ENCODE measurements at places on chromosomes 11 and 22.

DNA sequence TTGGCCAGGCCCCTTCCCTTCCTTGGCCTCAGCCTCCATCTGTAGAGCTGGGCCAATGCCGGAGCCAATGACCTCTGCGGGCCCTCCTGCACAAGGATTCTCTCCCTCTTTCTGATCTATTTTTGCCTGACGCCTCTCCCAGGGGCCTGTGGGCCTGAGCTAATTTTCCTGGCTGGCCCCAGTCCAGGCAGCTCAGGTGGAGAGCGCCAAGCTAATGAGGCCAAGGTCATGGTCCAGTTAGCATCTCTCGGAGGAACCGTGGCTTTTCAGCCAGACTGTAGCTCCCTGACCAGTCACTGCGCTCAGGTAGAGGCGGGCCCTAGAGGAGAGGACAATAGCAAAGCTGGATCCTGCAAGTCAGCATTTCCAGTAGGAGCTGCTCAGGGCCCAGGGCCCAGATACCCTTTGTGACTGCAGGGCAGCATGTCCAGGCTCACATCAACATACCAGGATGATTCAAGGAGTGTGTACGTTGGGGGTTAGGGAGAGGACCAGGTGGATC lies 43.5 kb downstream of the APOL3 start:
- no peak for DNase-seq

- DNase-seq, result no peak
Observed at GRCh38 chr22:33451866-33452469, 393.8 kb upstream of the SYN3 start.

GRCh38 chr11:31480930-31481329 lies 28.5 kb downstream of the IMMP1L start:
- no peak for DNase-seq

GRCh38 chr22:25334162-25334490 lies 114.7 kb downstream of the CRYBB2 start:
- peak; percentile 44 for DNase-seq

DNA sequence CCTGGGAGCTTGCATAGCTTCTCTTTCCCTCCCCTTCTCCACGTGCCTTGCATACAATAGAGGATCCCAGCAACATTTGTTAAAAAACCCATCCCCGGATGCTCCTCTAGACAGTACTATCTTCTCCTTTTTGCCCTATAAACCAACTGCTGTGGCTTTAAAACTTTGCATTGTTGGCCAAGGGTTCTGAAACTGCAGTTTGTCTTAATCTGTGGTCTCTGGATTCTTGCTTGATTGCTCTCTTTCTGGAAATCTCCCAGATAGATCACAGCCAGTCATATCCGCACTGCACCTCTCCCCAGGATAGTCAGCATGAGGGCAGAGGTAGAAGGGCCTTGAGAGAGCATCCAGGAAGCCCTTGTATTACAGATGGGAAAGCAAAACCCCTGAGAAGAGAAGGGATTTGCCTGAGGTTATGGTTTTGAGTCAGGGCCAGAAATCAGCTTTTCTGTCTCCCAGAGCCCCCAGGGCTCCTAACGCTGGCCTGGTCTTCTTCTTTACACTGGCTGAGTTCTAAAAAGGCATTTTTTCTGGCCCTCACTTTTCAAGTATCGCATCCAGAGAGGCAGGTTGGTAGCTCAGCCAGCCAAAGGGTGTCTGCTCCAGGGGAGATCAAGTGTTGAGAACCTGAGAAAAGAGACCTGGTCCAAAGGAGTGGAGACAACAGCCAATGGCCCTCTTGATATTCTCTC lies 70.6 kb downstream of the ADM start:
- DNase-seq, result no peak

- no peak for DNase-seq
Observed at GRCh38 chr11:114399490-114400215, 658 bp downstream of the C11orf71 start.

DNA sequence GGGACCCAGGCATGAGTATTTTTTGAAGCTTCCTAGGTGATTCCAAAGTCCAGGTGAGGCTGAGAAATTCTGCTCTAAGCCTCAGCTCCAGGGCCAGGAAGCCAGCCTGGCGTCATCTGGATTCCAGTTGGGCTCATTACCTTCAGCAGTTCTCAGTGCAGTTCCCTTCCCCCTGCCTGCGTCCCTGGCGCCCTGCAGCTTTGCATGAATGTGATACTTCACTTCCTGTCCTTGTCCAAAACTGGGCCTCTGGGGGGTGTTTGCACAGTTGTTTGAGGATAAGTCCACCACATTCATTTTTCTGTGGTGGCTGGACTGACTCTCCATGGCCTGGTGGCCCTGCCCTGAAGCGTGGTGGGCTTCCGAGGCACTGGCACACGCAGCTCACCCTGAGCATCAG lies 98.1 kb downstream of the TENM4 start:
- no peak for DNase-seq

DNA sequence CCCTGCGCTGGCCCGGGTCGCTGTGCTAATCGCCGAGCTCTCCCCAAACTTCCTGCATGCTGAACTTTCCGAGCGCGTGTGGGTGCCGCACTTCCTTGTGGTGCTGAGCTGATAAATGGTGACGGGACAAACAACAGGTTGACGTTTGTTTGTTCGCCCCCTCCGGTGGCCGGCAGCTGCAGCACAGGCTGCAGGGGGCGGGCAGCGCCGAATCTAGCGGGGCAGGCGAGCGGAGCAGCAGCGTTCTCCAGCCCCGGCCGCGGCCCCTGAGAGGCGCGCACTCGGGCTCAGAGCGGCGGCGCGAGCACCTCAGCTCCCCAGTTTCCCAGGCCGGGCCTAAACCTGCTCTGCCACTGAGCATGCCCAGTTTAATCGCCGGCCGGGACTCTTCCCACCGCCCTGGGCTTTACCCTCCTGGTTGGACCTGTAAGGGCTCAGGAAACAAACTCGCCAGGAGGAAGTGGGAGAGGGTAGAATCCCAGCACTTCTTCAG lies at the start of gene PDGFD:
PDGFD (minus strand) TSS at position 120 of the 493 bp plus-strand sequence.
- DNase-seq, result peak; percentile 2

GRCh38 chr22:23066200-23067022 lies 3.9 kb upstream of the GNAZ start:
- no peak for DNase-seq

DNA sequence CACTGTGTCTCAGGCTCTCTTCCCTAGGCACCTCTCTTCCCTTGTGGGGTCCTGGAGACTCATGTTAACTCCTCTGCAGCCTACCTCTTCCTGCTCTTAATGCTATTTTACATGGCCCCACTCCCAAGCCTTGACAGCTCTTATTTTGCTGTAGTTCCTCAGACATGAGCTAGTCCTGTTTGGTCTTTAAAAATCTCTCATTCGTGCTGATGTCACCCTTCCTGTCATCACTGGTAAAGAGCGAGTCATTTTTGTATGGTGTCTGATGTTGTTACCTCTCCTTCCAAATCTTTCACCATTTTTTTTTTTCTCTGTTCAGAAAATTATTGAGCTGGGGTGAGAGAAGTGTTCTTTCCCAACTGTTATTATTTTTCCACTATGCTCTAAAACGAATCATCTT lies 84.8 kb upstream of the ZBED5 start:
- no peak for DNase-seq

DNA sequence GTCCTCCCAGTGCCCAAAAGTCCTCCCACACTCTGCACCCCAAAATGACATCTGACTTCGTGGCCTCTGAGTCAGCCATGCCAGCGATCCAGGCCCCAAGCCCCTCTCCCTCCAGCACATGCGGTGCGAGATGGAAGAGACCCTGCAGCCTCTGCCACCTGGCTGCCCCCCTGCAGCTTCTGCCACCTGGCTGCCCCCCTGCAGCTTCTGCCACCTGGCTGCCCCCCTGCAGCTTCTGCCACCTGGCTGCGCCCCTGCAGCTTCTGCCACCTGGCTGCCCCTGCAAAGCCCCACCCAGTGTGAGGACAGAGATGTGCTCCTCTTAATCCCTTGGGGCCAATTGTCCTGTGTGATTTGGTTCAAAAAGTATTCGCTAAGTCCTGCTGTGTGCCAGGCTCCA lies 68.0 kb downstream of the WNT7B start:
- no peak for DNase-seq

GRCh38 chr11:94193288-94193687 lies 64.6 kb downstream of the PANX1 start:
- no peak for DNase-seq

GRCh38 chr11:124219126-124219525 lies 21.8 kb upstream of the OR8G1 start:
- DNase-seq, result no peak

DNA sequence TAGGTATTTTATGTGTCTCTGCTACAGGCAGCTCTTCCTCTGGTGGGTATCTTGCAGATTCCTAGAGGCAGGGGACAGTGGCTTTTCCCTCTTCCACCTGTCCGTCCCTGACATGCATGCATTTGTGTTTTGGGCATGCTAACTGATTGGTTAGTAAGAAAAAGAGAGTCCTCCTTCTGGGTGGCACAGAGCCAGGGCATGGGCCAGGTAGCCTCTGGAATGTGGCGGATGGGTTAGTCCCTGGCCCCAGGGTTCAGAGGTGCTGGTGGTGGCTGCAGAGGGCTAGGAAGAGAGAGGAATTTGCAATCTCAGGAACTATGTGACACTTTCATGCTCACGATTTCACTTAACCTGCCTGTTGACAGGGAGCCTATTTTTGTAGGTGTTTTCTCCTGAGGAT lies 5.8 kb upstream of the MS4A15 start:
- no peak for DNase-seq

DNA sequence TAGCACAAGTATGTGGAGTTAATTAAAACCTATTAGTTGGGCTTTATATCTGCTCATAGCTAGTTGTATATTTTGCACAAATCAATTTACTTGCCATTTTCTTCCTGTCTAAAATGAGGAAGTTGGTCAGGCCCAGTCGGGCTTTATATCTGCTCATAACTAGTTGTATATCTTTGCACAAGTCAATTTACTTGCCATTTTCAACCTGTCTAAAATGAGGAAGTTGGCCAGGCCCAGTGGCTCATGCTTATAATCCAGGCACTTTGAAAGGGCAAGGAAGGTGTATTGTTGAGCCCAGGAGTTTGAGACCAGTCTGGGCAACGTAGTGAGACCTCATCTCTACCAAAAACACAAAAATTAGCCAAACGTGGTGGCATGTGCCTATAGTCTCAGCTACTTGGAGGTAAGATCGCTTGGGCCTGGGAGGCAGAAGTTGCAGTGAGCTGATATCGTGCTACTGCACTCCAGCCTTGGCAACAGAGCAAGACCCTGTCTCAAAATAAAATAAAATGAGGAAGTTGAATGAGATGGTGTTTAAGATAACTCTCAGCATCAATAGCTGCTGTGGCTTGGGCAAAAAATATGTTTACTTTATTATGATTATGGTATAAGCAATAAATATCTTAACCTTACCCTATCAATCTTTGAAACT lies 1558.6 kb upstream of the RAG2 start:
- DNase-seq, result no peak

DNA sequence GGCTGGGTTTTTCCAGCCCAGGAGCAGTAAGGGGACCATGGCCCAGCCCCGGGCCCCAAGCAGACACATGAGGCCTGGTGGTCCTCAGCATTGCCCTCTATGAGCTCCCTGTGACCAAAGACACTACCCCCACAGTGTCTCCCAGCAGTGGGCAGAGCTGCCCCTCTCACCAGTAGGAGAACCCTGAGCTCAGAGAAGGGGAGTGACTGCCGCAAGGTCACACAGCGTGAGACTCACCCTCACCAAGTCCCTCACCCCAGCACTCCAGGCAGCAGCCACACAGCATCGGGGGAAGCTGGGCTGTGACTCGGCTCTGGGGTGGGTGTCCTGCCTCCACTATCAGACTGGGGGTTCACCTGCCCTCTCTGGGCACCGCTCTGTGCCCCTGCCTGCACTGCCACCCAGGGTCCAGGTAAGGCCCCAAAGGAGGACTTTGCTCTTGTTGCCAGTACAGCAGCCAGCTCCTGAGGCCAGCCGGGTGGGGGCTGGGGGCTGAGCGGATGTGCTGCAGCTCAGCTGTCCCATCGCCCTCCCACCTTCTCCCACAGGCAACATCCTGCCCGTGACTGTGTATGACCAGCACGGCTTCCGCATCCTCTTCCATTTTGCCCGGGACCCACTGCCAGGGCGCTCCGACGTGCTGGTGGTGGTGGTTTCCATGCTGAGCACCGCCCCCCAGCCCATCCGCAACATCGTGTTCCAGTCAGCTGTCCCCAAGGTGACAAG lies 7.9 kb upstream of the SH3BP1 start:
- no peak for DNase-seq

DNA sequence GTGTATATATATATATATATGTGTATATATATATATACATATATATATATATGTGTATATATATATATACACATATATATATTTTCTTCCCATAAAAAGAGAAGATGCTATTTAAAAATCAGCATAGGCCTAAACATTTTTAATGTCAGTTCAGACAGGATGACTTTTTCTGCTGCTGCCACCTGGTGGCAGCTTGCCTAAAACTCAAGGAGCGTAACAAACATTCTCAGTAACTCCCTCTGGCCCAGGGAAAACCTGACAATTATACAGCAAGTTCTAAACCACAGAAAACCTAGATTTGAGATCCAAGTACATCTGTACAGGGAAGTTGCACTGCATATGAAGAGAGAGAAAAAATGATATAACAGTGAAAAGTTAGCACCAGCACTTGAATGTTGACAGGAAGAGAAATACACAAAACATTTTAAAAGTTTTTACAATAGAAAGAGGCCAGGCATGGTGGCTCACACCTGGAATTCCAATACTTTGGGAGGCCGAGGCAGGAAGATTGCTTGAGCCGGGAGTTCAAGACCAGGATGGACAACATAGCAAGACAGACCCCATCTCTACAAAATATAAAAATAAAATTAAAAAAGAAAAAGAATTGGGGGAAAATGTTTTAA lies 16.6 kb downstream of the OR8A1 start:
- peak; percentile 49 for DNase-seq

Measured in stimulated activated CD4-positive, alpha-beta T cell treated with anti-CD3 and anti-CD28 coated beads, Interleukin-4, amount 100 ng/mL, for 1 hour (primary cell).